ENCODE measurements at places on chromosomes 4 and X. TPM values are rescaled to one million over a fixed set of nuclear protein-coding genes. Genes with fewer than 3 reads are reported as not detected.

ADH1B gene
- 1.2 TPM for total RNA-seq

ZMAT1 gene
- total RNA-seq = 4.7 TPM

GRCh38 chr4:833731-834367 lies 7.9 kb upstream of the CPLX1 start:
- peak; percentile 66 for DNase-seq

- no peak for DNase-seq
Observed at GRCh38 chrX:136679531-136679930, 31.6 kb downstream of the CD40LG start.

SHROOM2 gene
- total RNA-seq = 4.0 TPM

HPGD gene
- not detected for total RNA-seq

GRCh38 chrX:134007716-134008115 lies 22.3 kb upstream of the GPC3 start:
- DNase-seq = no peak

GRCh38 chr4:64166365-64166764 lies 242.9 kb downstream of the TECRL start:
- DNase-seq = no peak

PASD1 gene
- total RNA-seq = not detected

- no peak for DNase-seq
Observed at GRCh38 chr4:75708218-75708691, 16.1 kb upstream of the USO1 start.

RBM47 gene
- 0.12 TPM for total RNA-seq

GRCh38 chr4:113636877-113637276 lies 124.7 kb downstream of the CAMK2D start:
- DNase-seq = no peak

DNA sequence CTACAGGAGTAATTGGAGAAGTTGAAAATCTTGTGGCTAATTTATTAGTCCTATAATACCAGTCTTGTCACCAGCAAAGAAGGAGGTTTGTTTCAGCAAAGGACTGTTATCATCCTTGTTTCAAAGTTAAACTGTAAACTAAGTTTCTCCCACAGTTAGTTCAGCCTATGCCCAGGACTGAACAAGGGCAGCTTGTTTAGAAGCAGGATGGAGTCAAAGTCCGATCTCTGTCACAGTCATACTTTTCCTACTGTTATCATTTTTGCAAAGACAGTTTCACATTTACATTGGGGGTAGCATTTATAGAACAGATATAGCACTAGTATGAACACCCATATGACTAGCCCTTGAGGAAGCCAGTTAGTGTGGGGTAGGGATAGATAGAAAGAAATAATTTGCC lies 46.4 kb downstream of the AKAP4 start:
- no peak for DNase-seq

DNA sequence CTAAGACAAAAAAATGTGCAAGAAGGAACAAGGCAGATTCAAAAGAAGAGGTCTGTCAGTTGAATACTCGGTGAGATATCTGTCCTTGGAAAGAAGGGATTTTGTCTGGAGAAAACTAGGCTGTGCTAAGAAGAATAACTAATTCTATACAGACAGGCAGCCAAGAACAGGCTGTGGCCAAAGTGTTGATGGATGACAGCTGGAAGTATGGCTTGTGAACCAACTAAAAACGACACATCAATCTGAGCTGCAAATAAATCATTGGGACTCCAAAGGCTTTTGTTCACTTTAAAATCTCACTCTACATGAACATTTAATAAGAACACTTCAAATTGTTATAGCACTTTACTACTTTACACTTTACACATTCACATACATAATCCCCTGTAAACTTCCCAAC lies 70.5 kb upstream of the IGSF1 start:
- DNase-seq = no peak

MAGEA8 gene
- total RNA-seq = not detected

GRCh38 chrX:72060196-72060920 lies 71.4 kb downstream of the RTL5 start:
- peak; percentile 43 for DNase-seq

DNA sequence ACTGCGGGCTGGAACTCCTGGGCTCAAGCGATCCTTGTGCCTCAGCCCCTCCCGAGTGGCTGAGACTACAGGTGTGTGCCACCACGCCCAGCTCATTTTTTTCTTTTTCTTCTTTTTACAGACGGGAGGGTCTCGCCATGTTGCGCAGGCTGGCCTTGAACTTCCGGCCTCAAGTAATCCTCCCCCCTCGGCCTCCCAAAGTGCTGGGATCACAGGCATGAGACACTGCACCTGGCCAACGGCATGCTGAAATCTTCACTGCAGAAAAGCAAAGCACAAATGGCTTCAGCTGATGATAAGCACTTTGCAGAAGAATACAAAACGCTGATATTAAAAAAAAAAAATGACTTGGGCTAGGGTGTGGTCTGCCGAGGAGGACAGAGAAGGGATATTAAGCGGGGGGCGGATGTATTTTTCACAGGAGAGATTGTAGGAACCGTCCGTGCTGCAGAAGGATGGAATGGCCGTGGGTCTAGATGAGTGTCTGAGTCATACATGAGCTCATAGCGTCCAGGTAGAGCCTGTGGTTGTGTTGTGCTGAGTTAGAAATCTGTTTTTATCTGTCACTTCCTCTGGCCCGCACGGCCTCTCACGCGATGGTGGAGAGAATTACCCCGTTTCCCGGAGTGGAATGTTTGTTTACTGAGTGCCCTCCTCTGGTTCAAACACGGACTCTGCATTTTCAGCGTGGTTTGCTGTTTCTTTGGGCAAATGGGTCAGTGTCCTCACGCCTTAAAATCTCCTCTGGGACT lies 8.5 kb upstream of the AKAP17A start:
- DNase-seq = no peak

NOA1 gene
- 12.9 TPM for total RNA-seq

DNA sequence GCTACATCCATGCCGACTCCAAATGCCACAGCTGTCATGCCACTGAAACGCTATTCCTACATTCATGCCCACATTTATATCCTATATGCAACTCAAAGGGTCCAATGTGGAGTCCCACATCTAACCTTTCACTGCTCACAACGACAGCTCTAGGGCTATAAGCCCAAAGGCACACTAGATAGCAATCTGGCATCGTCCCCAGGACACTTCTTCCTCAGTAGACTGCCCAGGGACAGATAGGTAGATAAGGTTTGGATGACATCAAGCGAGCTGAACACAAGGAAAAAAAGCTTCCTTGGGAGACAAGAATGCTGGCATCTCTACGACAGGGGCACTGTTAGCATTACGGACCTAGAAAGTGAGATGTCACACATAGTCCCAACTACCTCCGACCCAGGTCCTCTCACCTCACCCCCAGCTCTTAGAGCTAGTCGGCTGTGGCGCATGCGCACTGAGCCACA lies 685 bp downstream of the RAB9B start:
- no peak for DNase-seq

DOK7 gene
- total RNA-seq = not detected

- DNase-seq = no peak
Observed at GRCh38 chr4:181701214-181701613, 542.0 kb upstream of the TENM3 start.

- no peak for DNase-seq
Observed at GRCh38 chrX:83260288-83260687, 247.8 kb upstream of the POU3F4 start.
